Naive thymus-derived CD4-positive, alpha-beta T cell (primary cell): ENCODE measurements at places on chromosomes 7 and 10. TPM values are rescaled to one million over a fixed set of nuclear protein-coding genes. Genes with fewer than 3 reads are reported as not detected.

The PSMC2 gene
- 60.8 TPM for total RNA-seq

The CLDN3 gene
- total RNA-seq: not detected in 2 replicates

The DIP2C gene
- total RNA-seq: 7.4 TPM

The MLXIPL gene
- total RNA-seq: not detected

- DNase-seq: peak; percentile 43
Measured at GRCh38 chr7:128841921-128842673, 11.9 kb downstream of the FLNC start.

The FXYD4 gene
- total RNA-seq: not detected

- no peak for DNase-seq
Measured at GRCh38 chr7:26284995-26285632, 6.5 kb upstream of the SNX10 start.

GRCh38 chr10:76991621-76992020 lies 646.0 kb downstream of the KCNMA1 start:
- DNase-seq: no peak

The ZNF862 gene
- 41.8 TPM for total RNA-seq

The NPSR1 gene
- total RNA-seq: not detected
